ENCODE measurements at places on chromosomes 16 and 17.

GRCh38 chr17:42512733-42513251, 23.2 kb upstream of the NAGLU start:
- H3K36me3 ChIP-seq = no peaks in the 10 kb centered on the region
- no peak overlapping the region for H3K27ac ChIP-seq
- DNase-seq = no peak
- peaks cover 34% of the 10 kb centered on the region for H3K27me3 ChIP-seq

- peaks cover 7% of the 10 kb centered on the region for H3K4me1 ChIP-seq
- H3K27me3 ChIP-seq = no peaks in the 10 kb centered on the region
- H3K4me3 ChIP-seq = no peak overlapping the region
- DNase-seq = no peak
- peaks cover 80% of the 10 kb centered on the region for H3K36me3 ChIP-seq
- no peak overlapping the region for H3K27ac ChIP-seq
These were observed 44.1 kb upstream of the SEC14L1 start for GRCh38 chr17:77096570-77097214.

- no peak overlapping the region for H3K4me3 ChIP-seq
- DNase-seq = no peak
- no peaks in the 10 kb centered on the region for H3K27me3 ChIP-seq
- no peaks in the 10 kb centered on the region for H3K36me3 ChIP-seq
- H3K4me1 ChIP-seq = no peaks in the 10 kb centered on the region
- H3K27ac ChIP-seq = no peak overlapping the region
These were observed 21.1 kb upstream of the TFAP4 start for GRCh38 chr16:4293822-4294457.

- no peaks in the 10 kb centered on the region for H3K4me1 ChIP-seq
- no peaks in the 10 kb centered on the region for H3K36me3 ChIP-seq
- H3K27ac ChIP-seq = no peak overlapping the region
- no peaks in the 10 kb centered on the region for H3K27me3 ChIP-seq
These were observed 957.6 kb upstream of the SOX9 start for GRCh38 chr17:71163121-71163812.

DNA sequence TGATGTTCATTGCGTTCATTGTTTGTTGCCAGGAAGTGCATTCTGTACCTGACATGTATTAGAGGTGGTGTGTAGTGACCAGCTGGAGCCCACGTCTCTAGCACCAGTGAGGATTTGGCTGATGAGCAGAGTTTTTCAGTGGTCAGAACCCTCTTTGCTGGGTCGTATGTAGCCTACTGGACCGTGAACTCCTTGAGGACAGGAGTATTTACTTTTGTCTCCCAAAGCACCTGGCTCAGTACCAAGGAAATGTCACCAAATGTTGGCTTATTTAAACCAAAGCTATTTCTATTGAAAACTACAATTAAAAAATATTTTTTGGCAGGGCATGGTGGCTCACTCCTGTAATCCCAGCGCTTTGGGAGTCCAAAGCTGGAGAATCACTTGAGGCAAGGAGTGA, 262.7 kb downstream of the SNX29 start:
- no peaks in the 10 kb centered on the region for H3K27me3 ChIP-seq
- no peaks in the 10 kb centered on the region for H3K4me1 ChIP-seq
- no peak overlapping the region for H3K4me3 ChIP-seq
- DNase-seq = no peak
- H3K36me3 ChIP-seq = no peaks in the 10 kb centered on the region

- H3K27me3 ChIP-seq = no peaks in the 10 kb centered on the region
- H3K4me3 ChIP-seq = no peak overlapping the region
- H3K36me3 ChIP-seq = no peaks in the 10 kb centered on the region
- no peaks in the 10 kb centered on the region for H3K4me1 ChIP-seq
- no peak overlapping the region for H3K27ac ChIP-seq
These were observed 1.4 kb downstream of the CMTM2 start for GRCh38 chr16:66580605-66581209.

- peaks cover 3% of the 10 kb centered on the region for H3K36me3 ChIP-seq
- no peak overlapping the region for H3K4me3 ChIP-seq
- H3K4me1 ChIP-seq = no peaks in the 10 kb centered on the region
- no peak overlapping the region for H3K27ac ChIP-seq
These were observed 21.1 kb downstream of the STH start for GRCh38 chr17:46020023-46020761.

GRCh38 chr17:8518326-8518725, 82.6 kb downstream of the NDEL1 start:
- no peak overlapping the region for H3K27ac ChIP-seq
- no peak for DNase-seq
- no peaks in the 10 kb centered on the region for H3K4me1 ChIP-seq
- peaks cover 88% of the 10 kb centered on the region for H3K36me3 ChIP-seq
- H3K4me3 ChIP-seq = no peak overlapping the region
- H3K27me3 ChIP-seq = no peaks in the 10 kb centered on the region

DNA sequence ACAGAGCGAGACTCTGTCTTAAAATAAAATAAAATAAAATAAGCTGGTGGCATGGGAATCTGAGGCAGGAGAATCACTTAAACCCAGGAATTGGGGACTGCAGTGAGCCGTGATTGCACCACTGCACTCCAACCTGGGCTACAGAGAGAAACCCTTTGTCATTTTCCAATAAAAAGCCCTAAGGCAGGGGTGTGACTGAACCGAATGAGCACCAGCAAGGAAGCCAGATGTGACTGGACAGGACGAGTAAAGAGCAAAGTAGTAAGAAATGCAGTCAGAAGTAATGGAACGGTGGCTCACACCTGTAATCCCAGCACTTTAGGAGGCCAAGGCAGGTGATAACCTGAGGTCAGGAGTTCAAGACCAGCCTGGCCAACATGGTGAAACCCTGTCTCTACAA, 3.8 kb upstream of the RPL23 start:
- no peaks in the 10 kb centered on the region for H3K27me3 ChIP-seq
- peaks cover 12% of the 10 kb centered on the region for H3K36me3 ChIP-seq
- no peak for DNase-seq
- no peak overlapping the region for H3K27ac ChIP-seq
- H3K4me1 ChIP-seq = peaks cover 22% of the 10 kb centered on the region

- H3K27me3 ChIP-seq = no peaks in the 10 kb centered on the region
- H3K27ac ChIP-seq = no peak overlapping the region
- H3K36me3 ChIP-seq = no peaks in the 10 kb centered on the region
- no peak for DNase-seq
- no peak overlapping the region for H3K4me3 ChIP-seq
These were observed 55.8 kb downstream of the SALL1 start for GRCh38 chr16:51095084-51095881.

GRCh38 chr17:2855063-2855600, 58.9 kb downstream of the RAP1GAP2 start:
- DNase-seq = no peak
- no peak overlapping the region for H3K27ac ChIP-seq
- H3K36me3 ChIP-seq = no peaks in the 10 kb centered on the region

DNA sequence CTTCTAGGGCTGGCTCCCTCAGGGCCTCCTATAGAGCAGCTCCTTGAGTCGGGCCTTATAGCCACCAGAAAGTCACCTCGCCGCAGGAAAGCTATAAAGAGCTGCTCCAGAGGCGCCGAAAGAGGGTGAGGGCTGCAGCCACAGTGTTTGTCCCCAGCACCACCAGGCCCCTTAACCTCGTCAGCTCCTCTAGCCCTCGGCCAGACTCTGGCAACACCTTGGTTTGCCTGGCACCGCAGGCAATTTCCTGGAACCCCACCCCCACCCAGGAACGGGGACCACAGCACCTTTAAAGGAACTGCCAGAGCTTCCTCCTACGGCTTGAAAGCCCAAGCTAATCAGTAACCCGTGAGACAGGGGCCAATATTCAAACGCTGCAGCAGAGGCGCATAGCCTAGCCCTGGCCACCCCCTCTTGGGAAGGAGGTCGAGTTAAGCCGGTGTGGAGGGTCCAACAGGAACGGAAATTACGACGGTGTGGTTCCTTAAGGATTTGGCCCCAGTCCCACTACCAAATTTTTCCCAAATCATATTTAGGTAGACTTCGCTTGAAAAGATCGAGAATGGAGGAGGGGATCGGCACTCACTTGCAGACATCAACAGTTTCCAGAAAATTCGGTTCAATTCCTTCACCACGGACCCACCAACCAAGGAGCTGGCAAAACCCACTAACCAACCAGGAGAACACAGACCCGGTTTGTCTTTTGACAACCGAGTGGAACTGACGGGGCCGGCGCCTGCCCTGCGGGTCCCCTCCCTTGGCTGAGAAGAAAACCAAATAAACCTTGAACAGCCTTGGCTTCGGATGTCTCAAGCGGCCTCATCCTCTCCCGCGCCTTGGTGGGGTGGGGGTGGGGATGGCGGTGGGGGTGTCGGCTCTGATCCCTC, 3.0 kb downstream of the HOXB6 start:
- H3K27ac ChIP-seq = no peak overlapping the region
- H3K4me3 ChIP-seq = no peak overlapping the region
- H3K27me3 ChIP-seq = peaks cover 9% of the 10 kb centered on the region
- H3K36me3 ChIP-seq = no peaks in the 10 kb centered on the region

- 0 out of 2 replicates have a peak, but pooled peaks cover 5% of the 10 kb centered on the region for H3K4me1 ChIP-seq
- no peaks in the 10 kb centered on the region for H3K36me3 ChIP-seq
- H3K27me3 ChIP-seq = no peaks in the 10 kb centered on the region
These were observed 6.0 kb upstream of the NDRG4 start for GRCh38 chr16:58493756-58494431.

GRCh38 chr16:25037632-25038031, 22.5 kb upstream of the ARHGAP17 start:
- no peak for DNase-seq
- H3K27ac ChIP-seq = no peak overlapping the region
- no peak overlapping the region for H3K4me3 ChIP-seq
- no peaks in the 10 kb centered on the region for H3K36me3 ChIP-seq

- no peaks in the 10 kb centered on the region for H3K36me3 ChIP-seq
- no peaks in the 10 kb centered on the region for H3K27me3 ChIP-seq
- no peak for DNase-seq
- no peaks in the 10 kb centered on the region for H3K4me1 ChIP-seq
- no peak overlapping the region for H3K27ac ChIP-seq
These were observed 31.4 kb downstream of the GPRC5B start for GRCh38 chr16:19853132-19853741.

GRCh38 chr17:29002811-29003210, 3.0 kb downstream of the SEZ6 start:
- H3K27me3 ChIP-seq = peaks cover 4% of the 10 kb centered on the region
- no peak overlapping the region for H3K27ac ChIP-seq
- no peaks in the 10 kb centered on the region for H3K36me3 ChIP-seq
- H3K4me3 ChIP-seq = no peak overlapping the region
- DNase-seq = no peak
- no peaks in the 10 kb centered on the region for H3K4me1 ChIP-seq

DNA sequence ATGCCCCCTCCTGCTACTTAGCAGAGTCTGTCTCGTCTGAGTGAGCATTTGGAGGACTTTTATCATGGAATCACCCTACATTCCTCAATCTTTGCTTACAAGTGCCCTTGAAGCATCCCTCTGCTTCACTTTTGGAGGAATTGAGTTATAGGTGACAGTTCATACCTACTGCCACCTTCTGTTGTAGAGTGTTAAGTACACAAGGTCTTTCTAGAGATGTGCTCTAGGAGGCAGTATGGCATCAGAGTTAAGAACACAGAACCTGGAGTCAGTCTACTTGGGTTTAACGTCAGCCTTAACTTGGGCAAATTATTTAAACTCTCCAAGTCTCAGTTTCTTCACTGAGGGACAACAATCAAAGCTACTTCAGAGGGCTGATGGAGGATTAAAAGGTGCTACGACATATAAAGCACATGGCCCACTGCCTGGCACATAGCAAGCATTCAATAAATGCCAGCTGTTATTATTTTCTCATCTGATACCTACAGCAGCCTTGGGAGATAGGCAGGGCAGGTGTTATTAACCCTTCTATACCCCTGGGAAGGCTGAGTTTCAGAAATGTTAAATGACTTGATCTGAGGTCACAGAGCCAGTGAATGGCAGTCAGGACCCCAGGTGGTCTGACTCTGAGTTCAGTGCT, 62.2 kb downstream of the UTP18 start:
- H3K36me3 ChIP-seq = no peaks in the 10 kb centered on the region
- H3K27me3 ChIP-seq = no peaks in the 10 kb centered on the region
- H3K27ac ChIP-seq = no peak overlapping the region
- H3K4me1 ChIP-seq = no peaks in the 10 kb centered on the region
- no peak overlapping the region for H3K4me3 ChIP-seq

- H3K4me3 ChIP-seq = no peak overlapping the region
- H3K27me3 ChIP-seq = no peaks in the 10 kb centered on the region
- no peaks in the 10 kb centered on the region for H3K4me1 ChIP-seq
- H3K36me3 ChIP-seq = no peaks in the 10 kb centered on the region
- no peak for DNase-seq
These were observed 115.5 kb upstream of the COX10 start for GRCh38 chr17:13953841-13954240.

GRCh38 chr17:64328036-64328858, 62.4 kb downstream of the PECAM1 start:
- H3K27me3 ChIP-seq = no peaks in the 10 kb centered on the region
- no peak overlapping the region for H3K4me3 ChIP-seq
- H3K27ac ChIP-seq = no peak overlapping the region
- peaks cover 13% of the 10 kb centered on the region for H3K36me3 ChIP-seq

DNA sequence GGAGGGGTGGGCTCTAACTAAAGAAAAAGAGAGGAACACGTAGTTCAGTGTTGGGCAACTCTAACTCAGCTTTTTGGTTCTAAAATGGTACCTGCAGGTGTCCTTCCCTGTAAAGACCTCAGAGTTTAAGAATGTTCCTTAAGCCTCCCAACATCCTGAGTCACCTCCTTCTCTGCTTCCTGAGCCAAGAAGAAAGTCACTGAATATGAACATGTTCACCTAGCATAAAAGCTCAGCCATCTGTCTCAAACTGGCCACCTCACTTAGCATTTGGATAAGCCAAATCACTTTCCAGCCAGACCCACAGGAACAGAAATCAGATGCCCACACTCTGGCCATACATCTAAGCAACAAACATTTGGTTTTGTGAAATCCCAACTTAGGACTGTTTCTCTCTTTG, 3.7 kb downstream of the TMEM98 start:
- no peaks in the 10 kb centered on the region for H3K4me1 ChIP-seq
- no peak overlapping the region for H3K4me3 ChIP-seq
- peaks cover 10% of the 10 kb centered on the region for H3K27me3 ChIP-seq
- H3K27ac ChIP-seq = no peak overlapping the region

DNA sequence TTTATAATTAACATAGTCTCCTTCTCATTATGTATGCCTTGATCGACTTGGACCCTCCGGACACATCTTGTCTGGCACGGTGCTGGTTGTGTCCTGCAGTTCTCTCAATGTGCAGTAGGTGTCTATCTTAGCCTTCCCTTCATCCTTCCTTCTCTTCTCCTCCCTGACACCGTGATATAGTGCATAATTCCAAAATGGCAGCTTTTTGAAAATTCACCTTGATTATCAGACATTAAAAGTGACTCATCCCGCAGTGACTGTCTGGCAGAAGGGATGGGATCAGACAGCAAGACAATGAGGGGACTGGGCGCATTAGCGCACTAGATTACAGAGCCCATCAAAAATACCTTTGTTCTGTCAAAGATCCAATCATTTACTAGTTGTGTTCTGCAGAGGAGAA, 70.0 kb upstream of the PMFBP1 start:
- H3K27ac ChIP-seq = no peak overlapping the region
- no peak for DNase-seq
- no peaks in the 10 kb centered on the region for H3K27me3 ChIP-seq
- H3K36me3 ChIP-seq = no peaks in the 10 kb centered on the region

- H3K4me3 ChIP-seq = no peak overlapping the region
- no peaks in the 10 kb centered on the region for H3K4me1 ChIP-seq
- peaks cover 10% of the 10 kb centered on the region for H3K36me3 ChIP-seq
- H3K27ac ChIP-seq = no peak overlapping the region
- no peaks in the 10 kb centered on the region for H3K27me3 ChIP-seq
These were observed 16.3 kb upstream of the CDH15 start for GRCh38 chr16:89155184-89155679.
